Liver (tissue), 10 donors: ENCODE measurements at places on chromosomes 7 and 10. TPM values are rescaled to one million over a fixed set of nuclear protein-coding genes. Genes with fewer than 3 reads are reported as not detected.

The SMURF1 gene
- 5.6 TPM for polyA plus RNA-seq

The LYZL2 gene
- polyA plus RNA-seq: not detected

The FAM180A gene
- 7.0 TPM for polyA plus RNA-seq

The GRID2IP gene
- polyA plus RNA-seq: not detected

The UCN3 gene
- not detected for polyA plus RNA-seq

The EBLN1 gene
- not detected for polyA plus RNA-seq

The TMEM213 gene
- polyA plus RNA-seq: not detected

The DMTF1 gene
- polyA plus RNA-seq: 6.5 TPM

- no peaks in the 10 kb centered on the region for H3K36me3 ChIP-seq
- no peaks in the 10 kb centered on the region for H3K4me1 ChIP-seq
- no peak for DNase-seq
- no peaks in the 10 kb centered on the region for H3K27me3 ChIP-seq
- no peak overlapping the region for H3K4me3 ChIP-seq
Observed at GRCh38 chr7:80044796-80045195, 89.8 kb upstream of the GNAI1 start.

- no peak overlapping the region for H3K27ac ChIP-seq
- no peak for DNase-seq
- H3K4me3 ChIP-seq: no peak overlapping the region
Observed at GRCh38 chr7:17147409-17147808, 151.0 kb upstream of the AHR start.

DNA sequence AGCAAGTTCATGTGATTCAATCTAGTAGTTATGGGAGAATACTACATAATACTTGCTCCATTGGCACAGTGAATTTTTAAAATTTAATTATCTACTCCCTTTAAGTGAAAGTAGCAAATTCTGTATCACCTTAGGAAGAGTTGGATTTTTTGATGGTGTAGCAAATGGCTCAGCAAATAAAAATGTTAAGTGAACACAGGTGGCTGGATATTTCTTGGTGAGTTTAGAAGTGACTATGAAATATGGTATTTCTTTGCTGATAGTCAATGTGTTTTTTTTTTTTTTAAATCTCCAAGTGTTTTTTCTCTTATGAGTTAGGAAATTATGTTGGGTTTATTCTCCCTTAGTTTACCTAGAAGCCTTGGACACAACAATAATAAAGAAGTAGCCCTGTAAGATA lies 67.8 kb downstream of the CREM start:
- no peak overlapping the region for H3K4me3 ChIP-seq
- H3K27ac ChIP-seq: no peak overlapping the region
- DNase-seq: no peak
- H3K36me3 ChIP-seq: no peaks in the 10 kb centered on the region
- H3K27me3 ChIP-seq: no peaks in the 10 kb centered on the region

GRCh38 chr10:102872163-102872562 lies 2.9 kb downstream of the AS3MT start:
- no peak overlapping the region for H3K4me3 ChIP-seq
- no peak overlapping the region for H3K27ac ChIP-seq
- no peaks in the 10 kb centered on the region for H3K27me3 ChIP-seq
- DNase-seq: no peak
- no peaks in the 10 kb centered on the region for H3K36me3 ChIP-seq

DNA sequence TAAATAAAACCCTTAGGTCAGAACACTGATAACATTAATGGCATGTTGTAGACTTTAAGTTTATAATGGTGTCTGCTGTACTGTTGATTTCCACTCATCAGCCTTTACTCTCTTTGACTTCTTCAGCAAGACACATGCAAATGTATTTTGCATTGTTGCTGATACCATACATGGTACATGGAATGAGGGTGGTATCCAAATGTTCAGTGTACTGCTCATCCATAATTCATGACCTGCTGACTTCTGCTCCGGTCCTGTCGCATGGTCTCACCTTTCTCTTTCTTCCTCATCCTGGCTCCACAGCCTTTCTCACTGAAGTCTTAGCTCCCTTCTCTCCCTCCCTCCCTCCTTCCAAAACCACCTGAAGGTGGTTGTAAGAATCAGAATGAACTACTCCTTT lies 4.7 kb upstream of the CUBN start:
- no peaks in the 10 kb centered on the region for H3K27me3 ChIP-seq
- H3K36me3 ChIP-seq: no peaks in the 10 kb centered on the region
- no peak for DNase-seq
- H3K4me3 ChIP-seq: no peak overlapping the region
- H3K27ac ChIP-seq: no peak overlapping the region

GRCh38 chr7:1124816-1125602 lies 35.0 kb downstream of the ZFAND2A start:
- H3K36me3 ChIP-seq: no peaks in the 10 kb centered on the region
- DNase-seq: no peak
- H3K4me1 ChIP-seq: peaks cover 11% of the 10 kb centered on the region
- peak overlapping the region; percentile 31 for H3K27ac ChIP-seq
- H3K4me3 ChIP-seq: no peak overlapping the region

DNA sequence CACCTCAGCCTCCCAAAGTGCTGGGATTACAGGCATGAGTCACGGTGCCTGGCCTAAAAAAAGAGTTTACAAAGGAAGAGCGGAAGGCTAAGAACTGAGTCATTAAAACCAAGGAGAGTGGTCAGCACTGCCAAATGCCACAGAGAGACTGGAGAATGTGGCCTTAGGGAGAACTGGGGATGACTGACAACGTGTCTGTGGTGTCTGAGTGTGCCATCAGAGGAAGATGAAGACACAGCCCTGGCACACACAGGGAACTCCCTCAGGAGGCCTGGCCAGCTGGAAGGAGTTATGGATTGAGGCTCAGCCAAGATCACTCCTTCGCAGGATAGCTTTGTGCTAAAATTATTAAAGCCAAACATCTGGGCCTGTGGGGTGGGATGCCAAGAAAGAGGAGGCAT lies 3.9 kb upstream of the INA start:
- peaks cover 9% of the 10 kb centered on the region for H3K27me3 ChIP-seq
- no peak overlapping the region for H3K27ac ChIP-seq

GRCh38 chr10:22541900-22542299 lies 172.5 kb downstream of the PIP4K2A start:
- DNase-seq: no peak
- peaks cover 23% of the 10 kb centered on the region for H3K36me3 ChIP-seq
- H3K4me3 ChIP-seq: no peak overlapping the region
- no peaks in the 10 kb centered on the region for H3K27me3 ChIP-seq
